ENCODE measurements at places on chromosomes 16 and 17.

GRCh38 chr17:61330174-61331150 lies 69.2 kb upstream of the TBX2 start:
- DNase-seq: no peak

- no peak for DNase-seq
These were observed 402.3 kb upstream of the ASIC2 start for GRCh38 chr17:33695431-33695830.

DNA sequence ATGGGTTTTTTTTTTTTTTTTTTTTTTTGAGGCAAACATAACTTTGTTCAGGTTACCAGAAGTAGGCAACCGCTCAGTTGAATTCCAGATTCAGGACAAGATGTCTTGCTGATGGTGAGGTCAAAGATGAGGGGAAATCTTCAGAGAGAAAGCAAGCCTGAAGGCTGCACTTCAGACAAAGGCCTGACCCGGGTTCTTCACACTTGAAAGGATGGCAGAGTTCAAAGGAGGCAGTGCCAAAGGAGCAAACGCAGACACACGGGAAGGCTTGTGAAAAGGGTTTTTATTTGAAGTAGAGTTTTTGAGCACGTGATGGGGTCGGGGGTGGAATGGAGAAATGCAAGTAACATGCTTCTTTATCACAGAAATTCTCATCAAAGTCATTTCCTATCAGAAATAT lies 960.2 kb upstream of the EEF2KMT start:
- DNase-seq: no peak

GRCh38 chr16:50884066-50884860 lies 142.4 kb downstream of the CYLD start:
- DNase-seq: no peak

GRCh38 chr17:12342609-12343435 lies 322.1 kb downstream of the MAP2K4 start:
- DNase-seq: no peak
